Suppressor macrophage (primary cell): ENCODE measurements at places on chromosomes 5 and 9.

DNA sequence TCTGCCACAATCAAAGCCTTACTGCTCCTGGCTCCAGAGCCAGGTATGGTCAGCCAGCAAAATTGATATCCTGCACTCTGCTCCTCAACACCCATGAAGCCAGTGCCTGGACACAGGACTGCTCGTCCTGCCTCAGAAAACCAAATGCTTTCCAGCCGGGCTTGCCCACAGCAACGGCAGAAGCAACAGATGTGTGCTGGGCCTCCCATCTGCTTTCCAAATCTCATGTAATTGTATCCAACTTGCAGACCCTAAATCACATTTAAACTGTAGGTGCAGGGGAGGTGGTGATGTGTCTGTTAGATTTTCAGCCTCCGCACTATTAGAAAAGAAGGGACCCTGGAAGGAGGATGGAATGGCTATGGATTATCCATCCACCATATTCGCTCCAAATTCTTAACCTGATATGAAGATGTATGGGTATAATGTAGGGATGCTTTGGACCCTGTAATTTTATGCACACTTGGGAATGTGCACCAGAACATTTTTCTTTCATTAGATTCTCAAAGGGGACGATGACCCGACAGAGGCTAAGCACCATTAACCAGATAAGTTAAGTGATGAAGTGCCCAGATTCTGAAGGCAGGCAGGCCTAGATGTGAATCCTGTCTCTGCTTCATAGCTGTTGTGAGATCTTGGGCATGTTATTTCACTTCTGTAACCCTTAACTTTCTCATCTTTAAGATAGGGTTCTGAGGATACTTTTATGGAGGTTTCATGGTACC, 58.2 kb downstream of the EXOSC2 start:
- no peak for DNase-seq

DNA sequence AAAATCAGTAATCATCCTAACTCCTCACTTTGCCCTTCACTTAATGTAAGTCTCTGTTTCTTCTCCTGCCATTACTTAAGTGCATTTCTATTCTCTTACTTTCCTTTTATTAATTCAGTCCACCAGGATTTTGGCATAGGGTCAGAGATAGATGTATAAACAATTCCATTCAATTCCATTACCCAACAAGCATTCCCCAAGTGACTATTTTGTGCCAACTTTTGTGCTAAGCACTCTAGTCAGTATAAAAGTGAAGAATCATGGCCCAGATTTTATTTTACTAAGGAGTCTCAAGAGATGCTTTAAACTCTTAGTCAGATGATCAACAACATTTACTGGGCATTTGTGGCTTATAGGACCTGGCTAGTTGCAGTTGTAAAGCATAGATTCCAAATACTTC, 159.3 kb downstream of the DMAC1 start:
- no peak for DNase-seq

DNA sequence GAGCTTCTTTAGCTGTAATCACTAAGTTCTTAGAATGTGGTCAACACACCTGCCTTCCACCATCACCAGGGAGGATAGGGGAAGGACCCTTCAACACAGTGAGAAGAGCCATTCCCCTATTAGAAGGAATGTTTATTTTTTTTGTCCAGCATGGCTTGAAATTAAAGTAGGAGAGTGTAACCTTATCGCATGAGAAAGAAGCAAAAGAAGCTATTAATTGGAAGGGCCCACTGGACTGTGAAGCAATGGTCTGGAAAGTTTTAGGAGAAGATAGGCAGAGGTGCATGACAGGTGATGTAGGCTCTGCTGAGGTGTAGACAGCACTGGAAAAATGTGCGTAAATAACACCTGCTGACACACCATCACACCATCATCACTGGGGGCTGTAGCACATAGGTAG, 1526.0 kb downstream of the MAT2B start:
- no peak for DNase-seq

GRCh38 chr9:131612851-131613250, 67.5 kb downstream of the PRRT1B start:
- DNase-seq: no peak

DNA sequence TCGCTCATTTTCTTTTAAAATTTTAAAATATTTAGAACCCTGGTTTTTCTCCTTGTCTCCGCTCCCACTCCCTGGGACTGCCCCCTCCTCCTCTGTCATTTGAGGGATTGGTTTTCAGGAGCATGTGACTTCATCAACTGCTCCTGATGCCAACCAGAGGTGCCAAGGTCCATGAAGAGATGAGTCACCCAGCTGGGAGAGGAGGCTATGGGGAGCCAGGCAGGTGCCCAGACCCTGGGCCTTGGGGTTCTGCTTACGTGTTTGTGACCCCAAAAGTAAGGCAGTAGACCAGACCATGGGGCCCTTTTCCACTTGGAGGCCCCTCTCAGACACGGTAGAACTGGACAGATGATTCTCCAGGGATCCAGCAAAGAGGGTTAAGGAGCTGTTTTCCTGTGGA, 167.0 kb downstream of the FGF18 start:
- DNase-seq: no peak

DNA sequence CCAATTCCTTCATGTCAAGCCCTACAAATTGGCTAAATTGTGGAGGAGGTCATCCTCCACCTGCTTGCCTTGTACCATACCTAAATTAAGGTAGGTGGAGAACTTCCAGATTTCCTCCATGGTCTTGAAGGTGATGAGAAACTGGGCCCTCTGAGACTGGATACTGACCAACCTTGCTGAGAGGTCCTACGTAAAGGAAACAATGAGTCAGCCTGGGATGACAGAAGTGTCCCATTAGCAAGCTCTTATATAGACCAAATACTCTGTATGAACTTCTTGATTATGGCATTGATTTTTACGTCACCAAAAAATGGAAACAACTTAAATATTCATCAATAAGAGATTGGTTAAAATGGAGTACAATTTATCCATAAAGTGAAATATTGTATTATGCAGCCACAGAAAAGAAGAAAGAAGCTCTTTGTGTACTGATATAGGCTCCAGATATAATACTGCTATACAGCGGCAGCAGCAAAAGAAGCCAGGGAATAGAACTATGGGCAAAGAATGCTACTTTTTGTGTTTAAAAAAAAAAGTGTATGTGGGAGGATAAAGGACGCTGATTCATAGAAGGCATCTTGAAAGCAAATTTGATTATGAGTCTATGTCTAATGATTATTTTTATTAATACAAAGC, 18.3 kb downstream of the SH3TC2 start:
- DNase-seq: peak; percentile 49

DNA sequence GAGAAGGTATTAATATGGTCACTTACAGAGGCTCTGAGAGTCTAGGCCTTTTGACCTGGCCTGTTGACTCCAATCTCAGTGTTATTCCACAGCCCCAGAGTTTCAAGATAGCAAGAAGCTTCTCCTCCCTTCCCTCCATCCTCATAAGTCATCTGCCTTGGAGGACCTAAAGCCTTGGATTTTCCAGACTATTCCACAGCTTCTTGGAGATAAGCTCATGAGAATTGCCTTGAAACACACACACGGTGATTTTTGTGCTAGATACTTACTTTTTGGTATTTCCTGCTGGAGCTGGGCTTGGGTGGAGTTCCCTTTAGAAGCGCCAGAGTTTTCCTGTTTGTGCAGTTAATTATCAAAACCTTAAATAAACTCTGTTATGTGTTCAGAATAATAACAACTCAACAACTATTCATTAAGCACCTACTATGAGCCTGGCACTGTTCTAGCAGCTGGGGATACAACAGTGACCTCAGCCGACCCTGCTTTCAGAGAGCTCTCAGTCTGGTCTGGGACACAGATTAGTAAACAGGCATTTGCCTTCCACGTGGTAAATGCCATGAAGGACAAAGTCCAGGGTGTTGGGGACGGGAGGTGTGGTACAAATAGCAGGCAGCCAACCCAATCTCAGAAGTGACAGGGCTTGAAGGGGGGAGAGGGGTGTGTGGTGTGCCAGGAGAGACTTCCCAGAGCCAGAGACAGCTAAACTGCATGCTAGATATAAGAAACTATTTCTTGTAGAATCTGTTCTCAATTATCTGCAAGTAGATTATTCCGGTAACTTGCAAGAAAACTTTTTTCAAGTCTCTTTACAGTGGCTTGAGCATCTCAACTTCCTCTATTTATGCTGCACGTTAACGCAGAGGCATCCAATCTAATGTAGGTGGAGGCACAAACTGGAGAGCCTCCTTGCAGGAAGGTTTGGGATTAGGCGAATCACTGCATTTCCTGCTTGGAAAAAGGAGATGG, 55.9 kb upstream of the KLF9 start:
- DNase-seq: no peak

DNA sequence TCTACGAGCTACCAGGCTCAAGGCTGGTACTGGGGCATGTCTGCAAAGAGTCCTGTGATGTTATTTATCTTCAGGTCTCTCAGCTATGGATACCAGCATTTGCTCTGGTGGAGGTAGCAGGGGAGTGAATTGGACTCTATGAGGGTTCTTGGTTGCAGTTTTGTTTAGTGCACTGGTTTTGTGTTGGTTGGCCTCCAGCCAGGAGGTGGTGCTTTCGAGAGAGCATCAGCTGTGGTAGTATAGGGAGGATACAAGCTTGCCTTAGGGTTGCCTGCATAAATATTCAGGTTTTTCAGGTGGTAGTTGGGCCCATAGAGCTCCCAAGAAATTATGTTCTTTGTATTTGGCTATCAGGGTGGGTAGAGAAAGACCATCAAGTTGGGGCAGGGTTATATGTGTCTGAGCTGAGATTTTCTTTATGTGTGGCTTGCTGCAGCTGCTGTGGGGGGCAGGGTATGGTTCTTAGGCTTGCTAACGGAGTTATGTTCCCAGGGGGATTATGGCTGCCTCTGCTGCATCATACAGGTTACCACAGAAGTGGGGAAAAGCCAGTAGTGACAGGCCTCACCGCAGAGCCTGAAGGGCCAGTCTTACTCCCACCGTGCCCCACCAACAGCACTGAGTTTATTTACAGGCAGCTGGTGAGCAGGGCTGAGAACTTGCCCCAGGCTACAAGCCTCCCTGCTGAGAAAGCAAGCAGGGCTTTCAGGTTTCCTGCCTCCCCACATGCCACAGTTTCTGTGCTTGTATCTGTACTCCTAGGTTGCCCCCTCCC, 9.7 kb upstream of the RIOK2 start:
- DNase-seq: no peak

DNA sequence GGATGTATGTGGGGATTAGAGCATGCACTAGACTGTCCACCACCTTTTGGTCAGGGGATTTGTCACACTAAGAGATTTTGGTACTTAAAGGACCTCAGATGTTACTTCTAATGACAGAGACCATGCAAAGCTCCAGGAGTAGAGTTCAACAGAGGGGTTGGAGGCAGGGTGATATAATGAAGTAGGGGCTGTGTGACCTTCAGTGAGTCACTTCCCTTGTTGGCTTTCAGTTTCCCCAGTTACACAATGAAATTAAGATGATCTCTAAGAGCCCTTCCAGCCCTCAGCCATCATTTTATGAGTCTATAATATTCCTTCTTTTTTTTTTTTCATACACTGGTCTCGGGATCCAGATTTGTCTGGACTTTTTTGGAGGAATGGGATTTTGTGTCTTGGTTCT, 26.8 kb downstream of the GLRA1 start:
- DNase-seq: no peak

GRCh38 chr5:180291234-180291940, 496 bp downstream of the MAPK9 start:
- DNase-seq: no peak

GRCh38 chr9:35909687-35910612, 660 bp downstream of the SPAAR start:
- no peak for DNase-seq

DNA sequence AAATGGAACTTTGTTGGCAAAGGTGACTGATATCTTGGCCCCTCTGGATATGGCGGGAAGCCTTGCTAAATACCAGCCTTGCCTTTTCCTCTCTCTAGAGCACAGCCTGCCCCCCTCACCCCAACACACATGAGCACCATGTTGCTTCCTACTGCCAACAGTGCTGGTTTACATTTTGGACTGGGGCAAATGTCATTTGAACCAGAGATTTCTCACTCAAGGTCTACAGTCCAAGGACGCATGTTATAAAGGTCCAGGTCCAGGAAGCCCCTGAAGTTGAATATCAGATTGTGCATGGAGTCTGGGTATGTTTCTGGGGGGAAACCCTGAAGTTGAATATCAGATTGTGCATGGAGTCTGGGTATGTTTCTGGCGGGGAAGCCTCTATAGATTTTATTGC, 19.9 kb downstream of the NEURL1B start:
- no peak for DNase-seq

DNA sequence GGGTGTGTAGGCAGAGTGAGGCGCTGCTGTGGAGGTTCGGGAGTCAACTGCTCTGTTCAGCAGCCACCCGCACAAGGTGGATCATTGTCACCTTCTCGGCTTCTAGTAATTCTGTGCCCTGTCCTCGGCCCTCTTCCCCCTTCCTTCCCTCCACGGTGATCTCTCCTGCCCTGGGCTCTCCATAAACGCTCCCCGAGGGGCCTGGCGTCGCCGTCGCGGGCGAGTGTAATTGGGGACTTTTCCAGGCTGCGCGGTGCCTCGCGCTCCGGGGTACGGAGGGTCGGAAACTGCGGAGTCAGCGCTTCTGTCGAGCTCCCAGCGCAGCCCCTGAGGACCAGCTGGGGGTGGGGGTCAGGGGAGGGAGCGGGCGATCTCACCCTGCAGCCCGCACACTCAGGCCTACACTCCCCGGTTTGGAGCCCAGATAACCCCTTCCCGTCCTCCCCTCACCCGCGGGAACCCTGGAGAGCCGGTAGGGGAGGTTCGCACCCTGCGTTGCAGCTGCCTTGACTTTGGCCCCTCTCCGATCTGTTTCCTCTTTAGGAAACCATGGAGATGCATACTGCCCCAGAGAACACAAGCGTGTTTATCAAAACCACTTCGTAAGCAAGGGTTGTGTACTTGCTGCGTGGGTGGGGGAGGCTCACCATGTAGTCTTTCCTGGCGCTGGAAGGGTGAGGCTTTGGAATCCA, 188.3 kb upstream of the ZNF618 start:
- DNase-seq: peak; percentile 10

- no peak for DNase-seq
These were observed 8.6 kb downstream of the TEK start for GRCh38 chr9:27117489-27118135.

- DNase-seq: peak; percentile 96
These were observed 181.0 kb upstream of the PITX1 start for GRCh38 chr5:135214897-135215616.

DNA sequence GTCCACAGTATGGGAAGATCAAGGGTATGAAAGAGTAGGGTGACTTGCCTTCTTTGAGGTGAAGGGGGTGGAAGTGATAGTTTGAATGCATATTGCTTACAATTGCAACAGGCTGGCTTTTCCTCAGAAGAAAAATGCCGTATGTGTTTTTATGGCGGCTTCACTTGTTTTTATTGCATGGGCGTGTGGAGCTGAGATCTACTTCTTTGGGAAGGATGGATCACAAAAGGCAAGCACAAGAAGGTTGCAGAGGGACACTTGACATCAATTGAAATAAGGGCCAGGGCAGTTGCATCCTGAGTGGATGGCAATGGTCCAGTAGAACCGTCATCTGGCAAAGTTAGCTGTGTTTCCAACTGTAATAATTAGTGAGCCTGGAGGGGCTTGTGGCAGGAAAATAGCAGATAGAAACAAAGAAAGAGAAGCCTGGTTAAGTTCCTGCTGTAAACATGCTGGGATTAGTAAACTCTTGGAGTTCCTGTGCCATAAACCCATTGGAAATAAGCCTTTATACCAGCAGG, 138.4 kb downstream of the NTRK2 start:
- no peak for DNase-seq
